CD4-positive, alpha-beta T cell treated with Interferon alpha-2 for 1 hour (primary cell): ENCODE measurements at places on chromosomes 2 and 18.

- no peak for DNase-seq
These were observed 341.3 kb downstream of the TSN start for GRCh38 chr2:122096761-122097160.

DNA sequence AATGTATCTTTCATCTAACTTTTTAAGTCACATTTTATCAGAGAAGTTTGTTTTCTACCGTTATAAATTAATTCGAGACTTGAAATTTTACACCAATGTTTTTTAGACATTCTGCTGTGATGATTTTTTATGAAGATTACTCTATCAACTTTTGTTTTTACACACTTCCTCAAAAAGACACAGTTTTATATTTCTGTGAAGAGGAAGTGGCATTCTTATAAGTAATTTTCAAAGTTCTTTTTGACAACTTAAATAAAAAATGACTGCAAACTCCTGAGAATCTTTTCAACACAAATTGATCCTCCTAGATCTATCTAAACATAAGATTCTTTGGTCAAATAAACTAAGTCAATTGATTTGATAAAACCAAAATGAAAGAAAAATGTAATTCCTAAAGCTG, 13.7 kb downstream of the ANKRD44 start:
- DNase-seq = no peak

- DNase-seq = no peak
These were observed 39.3 kb upstream of the NFATC1 start for GRCh38 chr18:79356435-79356834.

DNA sequence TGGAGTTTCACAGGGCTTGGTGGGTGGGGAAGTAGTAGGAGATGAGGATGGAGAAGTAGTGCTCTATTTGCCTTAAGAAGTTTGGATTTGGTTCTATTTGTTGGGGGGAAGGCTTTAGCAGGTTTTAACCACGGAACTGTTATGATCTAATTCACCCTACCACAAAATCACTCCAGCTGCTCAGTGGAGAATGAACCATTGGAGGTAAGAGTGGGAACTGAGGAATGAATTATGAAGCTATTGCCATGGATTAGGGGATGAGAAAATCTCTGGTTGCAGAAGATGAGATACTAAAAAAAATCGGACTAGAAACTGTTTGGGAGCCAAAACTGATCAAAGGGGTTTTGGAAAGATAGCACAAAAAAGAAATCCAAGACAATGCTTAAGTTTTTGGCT, 488.9 kb downstream of the DLGAP1 start:
- DNase-seq = no peak

DNA sequence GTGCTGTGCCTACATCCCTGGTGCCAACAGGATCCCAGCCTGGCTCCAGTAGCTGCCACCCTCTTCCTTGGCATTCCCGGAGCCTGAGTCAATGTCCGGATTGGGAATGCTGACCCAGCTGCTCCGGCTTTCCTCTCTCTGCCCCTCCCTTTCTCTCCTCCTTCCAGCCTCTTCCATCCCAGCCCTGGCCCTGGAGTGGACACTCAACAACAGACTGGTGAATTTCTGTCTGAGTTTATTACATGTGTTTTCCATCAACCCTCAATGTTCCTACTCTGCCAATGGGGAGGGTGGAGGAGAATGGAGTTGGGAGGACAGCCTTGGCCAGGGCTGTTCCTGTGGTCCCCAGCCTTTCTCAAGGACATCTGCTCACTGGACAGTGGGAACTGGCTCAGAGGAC, 917 bp upstream of the PRKAG3 start:
- DNase-seq = no peak

- no peak for DNase-seq
These were observed 289.6 kb upstream of the ID2 start for GRCh38 chr2:8392098-8392866.

DNA sequence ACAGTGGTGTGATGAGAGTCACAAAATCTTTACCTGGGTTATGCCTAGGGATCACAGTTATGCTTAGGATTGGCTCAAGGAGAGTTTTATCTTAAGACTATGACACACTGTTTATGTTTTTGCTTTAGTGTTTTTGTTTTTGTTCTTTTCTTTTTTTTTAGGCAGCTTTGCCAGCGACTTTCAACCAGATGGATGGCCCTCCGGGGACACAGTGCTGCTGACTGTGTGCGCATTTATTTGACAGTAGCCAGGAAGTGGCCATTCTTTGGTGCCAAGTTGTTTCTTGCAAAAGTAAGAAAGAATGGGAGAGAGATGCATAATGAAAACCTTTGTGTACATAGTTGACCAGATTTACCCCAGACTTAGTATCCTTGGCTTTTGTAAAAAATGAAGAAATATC, 15.1 kb upstream of the DYNC2LI1 start:
- no peak for DNase-seq

DNA sequence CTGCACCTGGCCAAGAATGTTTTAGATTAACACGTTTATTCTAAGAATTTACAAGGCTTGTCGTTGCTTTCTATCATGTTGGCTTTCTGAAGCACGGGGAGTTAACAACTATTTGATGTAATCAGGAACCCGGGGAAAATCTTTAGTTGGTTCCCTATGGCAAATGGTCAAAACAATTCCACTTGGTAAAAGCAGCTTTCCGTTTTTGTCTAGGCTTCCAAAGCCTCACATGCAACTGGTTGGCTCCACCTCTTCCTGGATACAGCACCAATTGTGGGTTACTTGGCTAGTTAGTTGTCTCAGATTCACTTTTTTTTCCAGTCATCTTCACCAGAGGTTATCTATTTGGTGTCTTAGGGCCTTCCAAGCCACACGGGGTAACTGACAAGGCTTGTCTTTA, 2.8 kb downstream of the COLEC12 start:
- DNase-seq = no peak

DNA sequence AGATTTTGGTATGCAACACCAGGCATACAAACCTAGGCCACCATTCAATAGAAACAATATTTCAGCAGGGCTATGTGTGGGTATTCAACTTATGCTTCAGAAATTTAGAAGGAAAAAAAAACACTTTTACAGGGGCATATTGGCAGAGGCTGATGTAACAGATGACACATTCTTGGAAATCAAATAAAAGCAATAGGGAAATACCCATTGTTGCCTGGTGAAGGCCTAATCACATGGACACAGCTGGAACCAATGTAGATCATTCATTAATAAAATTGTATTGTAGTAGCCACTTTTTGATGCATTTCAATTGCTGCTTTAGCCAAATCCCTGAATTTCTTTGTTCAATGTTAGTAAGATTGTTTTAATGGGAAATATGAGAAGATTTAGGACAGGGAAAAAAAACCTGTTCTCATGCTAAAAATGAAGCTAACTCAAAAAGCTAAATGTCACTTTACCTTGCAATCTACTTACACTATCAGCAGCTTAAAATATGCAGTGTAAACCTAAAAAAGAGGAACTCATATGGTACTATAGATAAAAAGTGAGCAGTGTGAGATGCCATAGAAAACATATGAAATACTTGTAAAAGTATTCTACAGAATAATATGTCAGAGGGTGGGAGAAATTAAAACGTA, 289.4 kb downstream of the ZEB2 start:
- no peak for DNase-seq

DNA sequence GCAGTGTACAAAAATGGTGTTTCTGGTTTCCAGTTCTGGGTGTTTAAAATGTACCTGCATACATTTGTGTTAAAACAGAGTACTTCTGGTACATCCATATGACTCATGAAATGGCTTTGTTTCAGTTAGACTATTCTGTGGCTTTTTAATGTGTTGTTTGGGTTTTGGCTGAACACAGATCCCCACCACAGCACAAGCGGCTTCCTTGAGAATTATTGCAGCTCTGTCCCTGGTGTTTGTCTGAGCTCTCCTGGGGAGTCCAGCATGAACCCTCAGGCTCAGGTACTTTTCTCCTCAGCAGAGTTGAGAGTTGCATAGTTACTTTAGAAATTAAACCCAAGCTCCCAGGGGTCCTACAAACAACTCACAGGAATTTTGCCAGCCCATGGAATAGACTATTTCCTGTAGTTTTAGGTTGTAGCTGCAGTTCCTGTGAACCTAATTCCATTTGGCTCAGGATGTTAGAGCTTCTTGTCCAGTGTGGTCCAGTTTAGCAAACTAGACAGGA, 64.8 kb upstream of the EML6 start:
- no peak for DNase-seq

DNA sequence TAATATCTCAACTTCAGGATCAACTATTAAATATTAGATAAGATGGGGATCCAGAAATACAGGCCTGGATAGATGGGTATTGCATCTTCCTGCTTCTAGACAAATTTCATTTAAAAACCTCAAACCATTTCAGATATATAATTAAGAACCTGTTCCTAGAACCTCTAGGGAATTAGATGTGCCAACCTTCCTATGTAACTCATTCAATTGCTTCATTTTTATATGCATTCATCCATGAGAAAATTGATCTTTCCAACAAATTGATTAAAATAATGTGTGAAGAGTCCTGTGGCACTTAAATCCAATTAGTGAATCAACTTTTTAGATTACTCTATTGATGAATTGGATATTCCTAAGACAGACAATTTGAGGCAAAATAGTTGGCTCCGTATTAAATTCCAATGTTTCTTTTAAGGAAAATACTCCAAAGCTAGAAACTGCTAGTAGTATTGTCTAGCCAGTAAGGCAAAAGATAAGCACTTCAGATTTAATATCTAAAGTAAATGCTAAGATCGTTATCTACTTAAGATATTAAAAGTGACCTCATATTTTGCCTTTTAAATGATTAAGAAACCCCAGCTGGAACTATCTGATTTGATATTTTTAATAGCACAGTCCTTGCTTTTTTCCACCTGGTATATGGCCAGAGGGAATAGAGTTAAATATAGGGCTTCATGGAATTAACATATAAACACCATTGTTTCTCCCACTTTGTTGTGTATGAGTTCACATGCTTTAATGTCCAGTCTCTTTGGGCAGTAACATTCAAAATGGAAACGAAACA, 35.8 kb downstream of the DARS1 start:
- DNase-seq = no peak

DNA sequence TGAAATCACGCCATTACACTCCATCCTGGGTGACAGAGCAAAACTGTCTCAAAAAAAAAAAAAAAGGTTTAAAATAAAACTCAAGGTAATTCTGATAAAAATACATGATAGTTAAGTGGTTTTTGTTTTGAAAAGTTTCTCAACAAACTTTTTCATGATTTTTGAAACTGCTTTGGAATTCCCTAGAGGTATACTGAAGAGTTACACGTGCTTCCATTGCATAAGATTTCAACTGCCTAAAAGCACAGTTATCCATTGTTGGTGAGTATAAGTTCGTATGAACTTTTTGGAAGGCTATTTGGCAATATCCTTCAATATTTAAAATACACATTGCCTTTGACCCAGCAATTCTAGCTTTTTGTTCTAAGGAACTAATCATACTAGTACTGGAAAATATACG, 74.9 kb downstream of the USP34 start:
- no peak for DNase-seq

DNA sequence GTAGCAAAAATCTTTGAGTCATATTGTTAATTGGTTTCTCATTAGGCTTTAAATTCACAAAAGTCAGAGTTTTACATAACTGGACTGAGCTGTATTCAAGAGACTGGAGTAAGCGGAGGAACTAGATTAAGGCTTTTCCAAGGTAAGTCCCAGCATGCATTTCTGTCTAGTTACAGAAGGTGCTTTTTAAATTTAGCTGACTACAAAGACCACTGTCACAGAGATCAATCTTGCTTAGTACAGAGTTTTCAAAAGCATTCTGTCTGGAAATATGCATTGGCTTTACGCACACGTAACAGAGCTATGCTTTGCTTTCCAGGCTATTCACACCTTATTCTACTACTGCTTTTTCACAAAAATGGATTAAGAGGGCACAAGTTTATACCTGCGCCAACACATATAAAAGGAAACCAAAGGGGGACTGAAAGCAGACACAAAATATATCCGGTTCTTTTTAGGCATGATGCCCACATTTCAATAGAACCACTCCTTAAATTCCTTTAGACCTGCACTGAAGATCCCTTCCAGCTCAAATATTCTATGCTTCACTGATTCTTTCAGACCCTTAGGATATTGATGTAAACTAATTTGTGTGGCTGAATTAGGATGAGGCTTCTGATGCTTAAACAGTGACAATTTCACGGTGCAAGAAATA, 560.7 kb upstream of the CRIM1 start:
- no peak for DNase-seq

DNA sequence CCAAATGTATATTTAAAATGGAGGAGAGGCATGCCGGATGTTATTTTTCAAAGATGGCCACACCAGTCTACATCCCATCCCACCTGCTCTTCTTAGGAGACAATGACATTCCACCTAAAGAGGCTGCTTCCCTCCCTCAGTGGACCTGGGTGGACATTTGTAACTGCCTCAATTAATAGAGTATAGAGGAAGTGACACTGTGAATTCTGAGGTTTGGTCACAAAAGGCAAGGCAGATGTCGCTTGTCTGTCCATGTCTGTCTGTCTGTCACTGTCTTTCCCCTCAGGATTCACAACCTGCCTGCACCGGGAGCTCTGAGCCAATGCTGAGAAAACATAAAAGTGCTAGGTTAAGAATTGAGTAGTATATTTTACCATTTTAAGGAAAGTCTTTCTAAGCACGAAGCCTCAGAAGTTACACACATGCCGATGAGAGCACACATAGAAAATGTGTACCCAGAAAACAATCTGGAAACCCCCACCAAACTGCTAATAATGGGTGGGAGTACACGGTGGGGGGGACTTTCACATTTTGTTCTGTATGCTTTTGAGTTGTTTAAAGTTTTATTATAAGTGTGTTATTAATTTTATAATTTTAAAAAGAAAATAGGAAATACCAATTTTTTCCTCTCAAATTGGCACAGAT, 21.0 kb downstream of the MIB1 start:
- no peak for DNase-seq

DNA sequence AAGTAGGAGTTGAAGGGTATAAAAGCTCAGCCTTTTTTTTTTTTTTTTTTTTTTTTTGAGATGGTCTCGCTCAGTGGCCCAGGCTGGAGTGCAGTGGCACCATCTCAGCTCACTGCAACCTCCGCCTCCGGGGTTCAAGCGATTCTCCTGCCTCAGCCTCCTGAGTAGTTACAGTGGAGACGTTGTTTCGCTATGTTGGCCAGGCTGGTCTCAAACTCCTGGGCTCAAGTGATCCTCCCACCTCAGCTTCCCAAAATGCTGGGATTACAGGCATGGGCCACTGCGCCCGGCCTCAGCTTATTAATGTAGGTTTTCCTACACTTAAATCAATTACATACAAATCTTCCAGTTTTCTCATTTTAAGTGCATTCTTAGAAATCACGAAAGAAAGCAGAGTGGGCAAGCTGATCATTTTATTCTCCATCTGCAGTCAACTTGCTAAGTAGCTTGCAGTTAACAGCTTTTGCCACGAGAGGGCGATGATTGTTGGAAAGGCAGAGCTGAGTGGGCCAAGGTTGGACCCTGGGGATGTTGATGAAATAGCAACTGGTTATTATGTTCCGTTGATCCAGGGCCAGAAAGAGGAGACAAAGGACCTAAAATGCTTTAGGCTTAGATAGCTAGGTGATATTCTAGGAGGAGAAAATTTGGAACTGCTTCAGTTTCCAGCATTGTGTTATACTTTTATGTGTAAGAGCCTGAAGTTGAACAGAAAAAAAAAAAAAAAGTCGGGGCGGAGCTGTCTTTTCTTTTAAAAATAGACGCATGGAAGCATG, 234.4 kb upstream of the EPAS1 start:
- DNase-seq = peak; percentile 69

- no peak for DNase-seq
These were observed 56.0 kb upstream of the RBM44 start for GRCh38 chr2:237742614-237743013.
